ENCODE measurements at places on chromosomes 1 and 21.

DNA sequence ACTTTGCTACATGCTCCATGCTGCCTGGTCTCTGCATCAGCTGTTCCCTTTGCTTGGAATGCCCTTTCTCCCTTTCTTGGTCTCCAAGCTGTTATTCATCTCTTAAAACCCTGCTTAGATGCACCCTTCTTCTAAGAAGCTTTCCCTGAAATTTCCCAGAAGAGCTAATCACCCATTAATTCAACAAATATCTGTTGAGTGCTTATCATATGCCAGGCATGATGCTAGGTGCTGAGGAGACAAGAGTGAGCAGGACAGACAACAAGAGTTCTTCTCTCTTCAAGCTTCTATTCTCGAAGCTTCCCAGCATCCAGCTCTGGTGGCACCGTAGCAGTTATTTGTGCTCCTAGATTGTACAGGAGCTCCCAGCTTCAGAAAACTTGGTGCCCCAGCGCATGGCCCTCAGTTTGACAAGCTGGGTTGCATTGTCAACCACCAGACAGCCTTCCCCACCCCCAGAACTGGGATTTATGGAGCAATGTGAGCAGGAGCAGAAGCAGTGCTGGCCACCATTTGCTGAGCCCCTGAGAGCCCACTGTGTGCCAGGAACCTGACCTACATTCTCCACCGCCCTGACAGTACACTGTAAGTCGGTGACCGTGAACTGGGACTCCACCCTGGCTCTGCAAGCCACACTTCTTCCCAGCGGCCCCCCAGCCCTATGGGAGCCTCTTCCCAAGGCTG, 68.0 kb upstream of the ACOT11 start:
- DNase-seq: no peak

DNA sequence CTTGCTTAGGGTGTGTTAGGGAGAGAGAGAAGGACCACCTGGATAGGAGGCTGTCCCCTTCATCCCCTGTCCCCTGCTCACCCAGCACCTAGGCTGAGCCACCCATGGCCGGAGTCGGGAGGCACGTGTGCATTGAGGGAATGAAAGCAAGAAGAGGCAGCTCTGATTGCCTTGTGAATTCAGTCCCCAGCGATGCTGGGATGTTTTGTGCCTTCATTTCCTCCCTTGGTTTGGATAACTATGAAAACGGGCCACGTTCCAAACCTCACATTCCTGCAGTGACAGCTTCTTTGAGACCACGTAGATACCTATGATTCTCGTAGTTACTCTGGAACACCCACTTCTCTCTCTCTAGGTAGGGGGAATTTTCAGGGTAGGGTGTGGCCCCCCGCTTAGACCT, 67.1 kb downstream of the MAN1C1 start:
- DNase-seq: no peak

GRCh38 chr1:78561856-78562255, 58.4 kb upstream of the IFI44L start:
- no peak for DNase-seq

DNA sequence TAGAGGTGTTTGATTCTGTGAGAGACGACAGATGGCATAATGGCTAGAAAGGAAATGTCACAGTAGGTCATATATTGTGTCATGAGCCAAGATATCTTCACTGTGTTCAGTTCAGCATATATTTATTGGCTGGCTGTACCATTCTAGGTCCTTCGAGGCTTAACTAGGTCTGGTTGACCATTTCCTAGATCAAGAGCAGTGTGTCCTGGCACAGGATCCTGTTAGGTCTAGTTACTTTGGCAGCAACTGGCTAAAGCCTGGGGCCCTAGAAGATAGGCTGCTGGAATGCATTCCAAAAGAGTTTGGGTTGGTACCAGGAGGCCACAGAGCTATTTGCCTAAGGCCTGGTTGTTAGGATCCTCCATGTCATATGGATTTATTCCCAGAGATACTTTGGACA, 20.9 kb downstream of the ZBTB40 start:
- DNase-seq: no peak

DNA sequence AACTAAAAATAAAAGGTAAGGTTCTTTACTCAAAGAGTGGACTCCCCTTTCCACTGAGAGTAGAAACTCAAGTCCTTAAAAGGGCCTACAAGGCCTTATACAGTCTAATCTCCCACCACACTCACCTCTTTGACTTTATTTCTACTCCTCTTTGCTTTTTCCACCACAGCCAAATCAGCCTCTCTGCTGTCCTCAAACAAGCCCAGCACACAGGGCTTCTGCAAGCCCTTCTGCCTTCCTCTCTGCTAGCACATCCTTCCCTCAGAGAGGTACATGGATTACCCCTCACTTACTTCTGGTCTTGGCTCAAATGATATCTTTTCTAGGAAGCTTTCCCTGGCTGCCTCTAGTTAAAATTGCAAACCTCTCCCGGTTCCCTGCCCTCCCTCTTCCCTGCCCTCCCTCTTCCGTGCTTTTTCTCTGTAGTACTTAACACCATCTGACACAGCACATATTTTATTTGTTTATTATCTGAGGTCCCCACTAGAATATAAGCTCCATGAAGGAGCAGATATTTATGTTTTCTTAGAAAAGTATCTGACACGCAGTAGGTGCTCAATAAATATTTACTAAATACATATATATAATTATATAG, 1.7 kb downstream of the LYST start:
- DNase-seq: peak; percentile 29

- no peak for DNase-seq
These were observed 66.9 kb downstream of the PRDM2 start for GRCh38 chr1:13766592-13767564.

- peak; percentile 56 for DNase-seq
These were observed 272.7 kb downstream of the FOXD2 start for GRCh38 chr1:47710329-47711071.

DNA sequence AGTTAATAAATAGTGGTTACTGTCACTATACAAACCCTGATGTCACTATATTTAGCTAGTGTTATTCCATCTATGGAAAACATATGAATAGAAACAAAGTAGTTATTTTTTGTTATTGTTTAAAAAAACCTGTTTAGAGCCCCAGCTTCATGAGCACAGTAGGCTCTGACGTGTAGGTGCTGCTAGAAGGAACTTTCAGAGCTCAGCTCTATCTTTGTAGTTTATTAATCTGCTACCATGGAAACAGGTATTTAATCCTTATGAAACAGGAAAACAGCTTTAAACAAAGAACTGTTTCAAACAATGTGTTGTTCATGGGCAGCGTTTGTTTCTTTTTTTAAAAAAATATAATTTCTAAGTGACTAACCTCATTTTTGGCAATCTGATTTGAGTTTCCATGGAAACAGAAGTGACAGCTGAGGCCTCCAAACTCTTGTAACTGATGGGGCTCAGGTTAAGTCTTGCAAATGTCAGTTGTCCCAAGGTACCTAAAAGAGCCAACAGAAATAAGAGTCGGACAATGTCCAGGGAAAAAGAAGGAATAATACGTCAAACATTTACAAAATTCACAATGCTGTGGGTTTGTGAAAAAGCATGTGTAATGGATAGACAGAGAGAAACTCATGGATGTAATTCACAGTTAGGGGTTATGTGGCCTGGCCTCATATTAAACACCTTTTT, 162.0 kb upstream of the C21orf91 start:
- no peak for DNase-seq

- DNase-seq: no peak
These were observed 198.7 kb downstream of the KCNJ6 start for GRCh38 chr21:37717534-37717933.

DNA sequence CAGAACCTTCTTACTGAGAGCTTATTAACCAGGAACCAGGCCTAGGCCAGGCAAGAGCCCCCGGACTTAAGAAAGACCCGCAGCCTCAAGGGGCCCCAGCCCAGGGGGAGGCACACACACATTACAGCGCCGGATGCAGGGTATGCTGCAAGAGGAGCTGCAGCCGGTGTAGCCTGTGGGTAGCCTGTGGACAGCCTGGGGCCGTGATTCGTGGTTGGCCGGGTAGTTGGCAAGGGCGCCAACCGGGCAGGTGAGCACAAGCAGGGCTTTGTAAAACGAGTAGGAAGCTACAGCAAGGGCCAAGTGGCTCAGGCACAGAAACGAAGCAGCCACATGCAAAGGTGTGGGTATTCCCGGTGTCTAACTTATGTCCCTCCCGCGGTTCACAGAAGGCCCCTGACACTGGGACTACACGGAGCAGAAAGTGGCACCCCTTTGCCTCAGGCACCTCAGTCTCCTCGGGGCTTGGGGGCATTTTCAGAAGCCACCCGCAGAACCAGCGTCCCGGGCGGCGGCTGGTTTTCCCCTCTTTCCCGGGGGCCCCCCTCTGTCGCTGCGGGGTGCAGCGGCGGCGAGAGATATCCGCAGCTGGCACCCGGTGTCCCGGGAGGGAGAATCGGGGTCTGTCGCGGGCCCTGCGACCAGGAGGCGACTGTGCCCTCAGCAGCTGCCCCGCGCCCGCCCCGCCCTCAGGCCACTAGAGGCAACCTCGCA, 40.8 kb downstream of the KIAA1614 start:
- no peak for DNase-seq

DNA sequence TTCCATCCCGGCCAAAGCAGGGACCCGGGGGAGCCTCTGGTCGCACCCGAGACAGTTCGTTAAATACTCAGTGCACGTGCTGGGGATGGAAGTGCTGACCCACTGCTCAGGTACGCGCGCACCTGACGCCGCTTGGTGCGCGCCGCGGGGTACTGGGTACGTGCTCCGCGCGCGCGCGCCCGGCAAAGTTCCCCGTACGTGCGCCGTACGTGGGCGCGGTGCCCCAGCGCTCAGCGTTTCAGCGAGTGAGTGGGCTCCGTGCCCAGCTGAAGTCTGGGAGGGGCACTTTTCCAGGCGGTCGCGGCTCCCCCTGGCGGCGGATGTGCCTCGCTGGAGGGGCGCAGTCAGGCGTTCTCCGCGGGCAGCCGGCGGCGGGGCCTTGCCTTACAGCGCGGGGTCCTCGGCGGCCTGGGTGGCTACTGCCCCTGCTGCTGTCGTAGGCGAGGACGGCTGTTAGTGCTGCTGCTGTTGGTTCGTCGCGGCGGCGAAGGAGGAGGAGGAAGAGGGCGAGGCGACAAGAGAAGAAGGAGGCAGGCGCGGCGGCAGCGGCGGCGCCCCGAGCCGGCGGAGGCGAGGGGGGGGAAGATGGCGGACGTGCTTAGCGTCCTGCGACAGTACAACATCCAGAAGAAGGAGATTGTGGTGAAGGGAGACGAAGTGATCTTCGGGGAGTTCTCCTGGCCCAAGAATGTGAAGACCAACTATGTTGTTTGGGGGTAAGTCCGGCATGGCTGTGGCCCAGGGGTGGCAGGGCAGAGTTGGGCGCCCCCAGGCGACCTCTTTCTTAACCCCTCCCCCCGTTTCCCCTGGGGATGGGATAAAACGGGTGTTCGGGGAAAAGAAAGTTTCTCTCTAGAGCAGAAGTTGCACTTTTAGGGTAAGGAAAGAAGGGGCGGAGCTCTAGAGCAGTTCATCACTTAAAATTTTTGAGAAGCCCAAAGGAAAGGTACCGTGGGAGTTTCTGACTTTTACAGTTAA, at the start of gene CDC73:
TSS of gene CDC73 (plus strand) at position 416 of the 978 bp plus-strand sequence. CDS start at position 586, 170 bp downstream.
- peak; percentile 99 for DNase-seq

- no peak for DNase-seq
These were observed 4.1 kb downstream of the DISC1 start for GRCh38 chr1:231630558-231631205.

GRCh38 chr21:34223376-34223775, 140.4 kb upstream of the KCNE2 start:
- no peak for DNase-seq

DNA sequence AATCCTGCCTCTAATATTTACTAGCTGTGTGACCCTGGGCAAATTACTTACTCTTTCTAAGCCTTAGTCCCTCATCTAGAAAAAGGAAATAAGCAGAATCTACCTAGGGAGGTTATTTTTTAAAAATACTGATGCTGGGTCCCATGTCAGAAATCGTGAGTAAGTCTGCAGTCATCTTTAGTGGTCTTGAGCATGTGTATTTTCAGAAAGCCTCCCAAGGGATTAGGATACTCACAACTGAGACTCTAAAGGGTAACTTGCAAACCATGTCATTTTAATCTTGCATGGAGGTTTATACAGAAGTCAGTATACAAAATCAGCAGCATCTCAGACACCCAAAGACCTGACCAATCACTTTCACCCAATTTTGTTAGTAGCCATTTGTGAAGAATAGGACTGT, 43.2 kb downstream of the DSTYK start:
- no peak for DNase-seq

All from T-helper 2 cell (primary cell).